HepG2 (cell line): ENCODE measurements at places on chromosomes 2 and 18. TPM values are rescaled to one million over a fixed set of nuclear protein-coding genes. Genes with fewer than 3 reads are reported as not detected.

The MEIS1 gene
- 4.5 and 6.0 TPM in 2 replicates for total RNA-seq

The C2orf78 gene
- not detected in 2 replicates for total RNA-seq

The UPP2 gene
- 0.07 TPM in 1 of 2 replicates, not detected in the other for total RNA-seq

The SYT4 gene
- total RNA-seq, result not detected in 2 replicates

The MCEE gene
- 56.1 and 66.9 TPM in 2 replicates for total RNA-seq

The EPB41L5 gene
- total RNA-seq, result 47.5 and 64.6 TPM in 2 replicates

The SLC8A1 gene
- not detected in 2 replicates for total RNA-seq

The RASGRP3 gene
- total RNA-seq, result not detected in 2 replicates

The TMEM178A gene
- total RNA-seq, result 0.38 TPM in 1 of 2 replicates, not detected in the other

The PLGLB2 gene
- total RNA-seq, result 0.07 TPM in 1 of 2 replicates, not detected in the other

The OST4 gene
- total RNA-seq, result 498 and 508 TPM in 2 replicates

The CACNB4 gene
- total RNA-seq, result 9.5 and 14.3 TPM in 2 replicates
